ENCODE measurements at places on chromosomes 16 and 17.

- no peak for ATAC-seq
Observed at GRCh38 chr16:27114006-27114405, 47.3 kb downstream of the C16orf82 start.

DNA sequence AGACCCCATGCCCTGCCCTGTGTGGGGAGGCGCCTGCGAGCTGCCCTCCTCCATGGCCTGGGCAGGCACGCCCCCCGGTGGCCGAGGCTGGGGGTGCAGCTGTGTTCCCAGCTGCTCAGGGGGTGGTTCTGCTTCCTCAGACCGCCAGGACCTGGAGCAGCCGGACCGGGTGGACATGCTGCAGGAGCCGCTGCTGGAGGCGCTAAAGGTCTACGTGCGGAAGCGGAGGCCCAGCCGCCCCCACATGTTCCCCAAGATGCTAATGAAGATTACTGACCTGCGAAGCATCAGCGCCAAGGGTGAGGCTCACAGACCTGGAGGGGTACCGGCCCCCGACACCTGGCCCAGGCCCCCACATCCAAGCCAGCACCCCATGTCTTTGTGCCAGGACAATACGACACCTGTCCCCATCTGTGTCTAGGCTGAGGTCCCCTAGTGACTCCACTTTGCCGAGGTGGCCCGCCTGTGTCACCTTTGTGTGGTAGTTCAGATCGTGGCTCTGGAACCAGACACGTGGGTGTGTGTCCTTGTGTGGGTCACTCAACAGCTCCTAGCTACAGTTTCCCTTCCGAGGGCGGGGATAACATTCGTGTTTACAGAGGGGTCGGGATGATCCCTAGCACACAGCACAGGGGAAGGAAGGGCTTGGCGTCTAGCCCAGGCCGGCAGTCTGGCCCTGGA lies 9.3 kb downstream of the GJD3 start:
- peak; percentile 73 for ATAC-seq

GRCh38 chr17:28247671-28248555 lies 71.1 kb upstream of the TMEM97 start:
- ATAC-seq: no peak

GRCh38 chr16:20866801-20867200 lies 33.4 kb downstream of the DCUN1D3 start:
- no peak for ATAC-seq

DNA sequence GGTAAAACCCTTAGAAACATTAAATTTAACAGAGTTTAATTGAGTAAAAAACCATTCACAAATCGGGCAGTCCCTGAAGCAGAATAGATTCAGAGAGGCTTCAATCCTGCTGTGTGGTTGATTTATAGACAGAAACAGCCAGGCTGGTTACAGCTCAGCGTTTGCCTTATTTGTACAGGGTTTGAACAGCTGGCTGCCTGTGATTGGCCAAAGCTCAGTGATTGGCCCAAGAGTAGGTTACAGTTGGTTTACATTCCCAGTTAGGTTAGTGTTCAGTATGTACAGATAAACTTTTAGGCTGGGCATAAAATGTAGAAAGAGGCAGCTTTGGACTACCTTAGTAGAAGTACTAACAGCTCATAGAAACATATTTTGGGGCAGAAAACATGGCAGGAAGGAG lies 210.4 kb upstream of the ELAC2 start:
- no peak for ATAC-seq

- ATAC-seq: no peak
Observed at GRCh38 chr16:84103678-84104077, 13.1 kb downstream of the MBTPS1 start.

DNA sequence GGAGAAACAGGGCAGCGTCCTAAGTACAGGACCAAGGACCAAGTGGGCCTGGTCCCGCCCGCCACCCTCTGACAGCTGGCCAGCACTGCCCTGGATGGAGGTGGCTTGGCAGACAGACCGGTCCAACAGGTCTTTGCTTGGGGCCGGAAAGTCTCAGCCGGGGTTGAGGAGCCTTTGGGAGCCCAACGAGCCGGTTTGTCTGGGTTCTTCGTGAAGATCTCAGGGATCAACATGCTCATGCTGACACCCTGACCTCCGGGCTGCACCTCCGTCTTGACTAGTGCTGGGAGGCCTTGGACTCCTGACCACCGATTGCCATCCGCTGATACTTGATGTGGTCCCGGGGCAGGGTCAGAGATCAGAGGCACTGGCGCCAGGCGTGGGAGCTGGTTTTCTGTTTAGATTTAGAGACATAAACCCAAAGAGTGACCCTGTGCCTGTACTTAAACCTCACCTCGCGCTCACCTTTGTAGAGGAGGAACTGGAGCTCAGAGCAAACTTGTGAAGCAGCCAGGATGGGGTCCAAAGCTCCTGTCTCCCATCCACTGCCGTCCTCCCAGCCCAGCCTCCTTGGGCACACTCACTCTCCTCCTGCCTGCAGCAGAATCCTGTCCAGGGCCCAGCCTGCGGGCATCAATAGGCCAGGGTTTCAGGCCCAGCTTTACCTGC lies 92.1 kb upstream of the GSE1 start:
- ATAC-seq: no peak

DNA sequence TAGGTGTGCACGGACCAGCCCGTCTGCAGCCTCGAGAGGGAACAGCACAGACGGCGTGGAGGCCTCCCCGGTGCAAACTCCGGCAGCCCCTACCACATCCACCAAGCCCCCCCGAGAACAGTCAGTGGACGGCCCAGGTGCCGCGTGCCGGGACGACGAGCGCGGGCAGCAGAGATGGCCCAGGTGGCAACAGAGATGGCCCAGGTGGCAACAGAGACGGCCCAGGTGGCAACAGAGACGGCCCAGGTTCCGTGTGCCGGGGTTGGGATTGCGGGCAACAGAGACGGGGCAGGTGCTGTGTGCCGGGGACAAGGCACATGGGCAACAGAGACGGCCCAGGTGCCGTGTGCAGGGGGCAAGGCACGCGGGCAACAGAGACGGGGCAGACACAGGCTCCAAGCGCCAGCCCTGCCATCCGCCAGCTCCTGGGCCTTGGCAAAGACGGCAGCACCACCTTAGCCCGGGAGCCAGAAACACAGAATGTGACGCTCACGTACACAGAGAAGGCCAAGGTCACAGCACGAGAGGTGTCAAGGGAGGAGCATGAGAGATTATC lies 31.1 kb downstream of the RPH3AL start:
- no peak for ATAC-seq

GRCh38 chr17:21165922-21166594 lies 39.3 kb downstream of the DHRS7B start:
- no peak for ATAC-seq

DNA sequence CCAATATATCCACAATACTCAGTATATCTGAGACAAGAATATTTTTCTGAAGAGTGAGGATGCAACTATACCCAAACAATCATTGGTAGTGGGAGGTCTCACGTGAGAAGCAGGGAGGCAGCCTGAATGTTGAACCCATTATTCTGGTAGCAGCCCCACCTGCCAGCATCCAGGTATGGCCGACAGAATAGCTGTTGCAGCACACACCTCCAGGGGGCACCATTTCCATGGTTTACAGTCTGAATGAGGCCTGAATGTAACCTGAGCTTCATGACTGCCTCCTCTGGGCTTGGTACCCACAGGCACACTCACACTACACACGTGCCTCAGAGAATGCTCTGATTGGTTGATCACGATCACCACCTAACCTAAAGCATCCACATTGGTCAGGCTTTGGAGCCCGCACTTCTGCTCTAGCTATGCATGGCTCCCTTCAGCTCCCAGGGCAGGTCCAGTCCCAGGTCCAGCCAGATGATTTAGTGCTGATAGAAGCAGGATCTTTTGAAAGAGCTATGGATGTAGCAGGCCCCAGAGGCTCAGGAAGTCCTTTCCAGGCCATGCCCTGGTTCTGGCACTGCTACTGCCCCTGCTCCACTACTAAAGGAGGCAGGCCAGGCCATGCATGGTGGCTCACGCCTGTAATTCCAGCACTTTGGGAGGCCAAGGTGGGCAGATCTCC lies 11.0 kb upstream of the CBFB start:
- ATAC-seq: peak; percentile 96

- no peak for ATAC-seq
Observed at GRCh38 chr17:75697651-75698291, 23.5 kb upstream of the ITGB4 start.

DNA sequence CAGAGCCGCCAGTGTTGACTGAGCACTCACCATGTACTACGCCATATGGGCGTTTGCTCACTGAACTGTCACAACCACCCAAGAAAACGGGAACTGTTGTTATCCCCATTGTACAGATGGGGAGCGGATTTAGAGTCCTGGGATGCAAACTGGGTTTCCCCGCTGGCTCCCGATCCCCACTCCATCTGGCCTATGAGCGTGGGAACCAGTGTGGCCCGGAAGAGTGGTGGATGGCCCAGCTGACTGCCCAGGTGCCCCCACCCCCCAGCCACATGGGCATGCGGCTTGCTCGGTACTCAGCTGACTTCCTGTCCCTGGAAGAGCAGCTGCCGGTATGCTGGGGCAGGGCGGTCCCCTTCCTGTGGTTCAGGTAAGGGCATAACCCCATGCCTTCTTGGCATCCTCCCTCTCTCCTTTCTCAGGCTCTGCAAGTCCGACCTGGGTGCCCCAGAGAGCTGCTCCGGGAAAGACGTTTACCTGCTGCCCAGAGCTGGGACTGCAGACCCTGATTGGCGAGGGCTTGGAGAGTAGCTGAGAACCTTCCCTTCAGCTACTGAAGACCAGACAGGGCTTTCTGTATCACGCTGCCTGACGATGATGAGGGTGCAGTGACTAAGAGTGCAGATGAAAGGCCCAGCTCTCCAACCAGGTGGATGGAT lies 16.2 kb downstream of the SOCS3 start:
- ATAC-seq: peak; percentile 74

DNA sequence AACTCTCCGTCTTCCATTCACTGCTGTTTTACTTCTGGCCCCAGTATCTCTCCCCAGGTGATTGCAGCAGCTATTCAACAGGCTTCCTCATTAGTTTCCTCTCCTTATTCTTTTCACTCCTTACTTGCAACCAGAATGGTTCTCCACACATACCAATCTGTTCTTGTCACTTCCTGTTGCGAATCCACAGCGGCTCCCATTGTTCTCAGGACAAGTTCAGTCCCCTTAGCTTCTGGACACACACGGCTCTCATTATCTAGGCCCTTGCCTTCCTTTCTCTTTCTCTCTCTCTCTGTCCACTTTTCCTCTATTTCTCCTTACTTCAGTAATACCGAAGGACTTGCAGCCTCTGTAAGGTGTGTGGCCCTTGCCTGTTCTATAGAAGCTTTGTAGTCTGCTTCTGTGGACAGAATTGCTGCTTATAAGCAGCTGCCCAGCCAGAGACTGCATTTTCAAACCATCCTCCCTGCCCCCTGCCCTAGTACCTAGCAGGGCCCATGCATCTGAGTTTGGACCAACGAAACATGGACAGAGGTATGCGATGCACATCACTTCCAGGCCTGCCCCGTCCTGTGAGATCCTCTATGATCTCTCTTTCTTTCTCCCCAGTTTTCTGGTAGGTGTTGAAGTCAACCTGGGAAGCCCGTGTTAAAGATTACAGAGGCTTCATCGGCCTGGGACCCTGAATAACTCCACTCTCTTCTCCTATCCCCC lies 45.7 kb downstream of the VAT1L start:
- ATAC-seq: no peak

GRCh38 chr16:28179354-28179753 lies 32.4 kb downstream of the XPO6 start:
- peak; percentile 39 for ATAC-seq

DNA sequence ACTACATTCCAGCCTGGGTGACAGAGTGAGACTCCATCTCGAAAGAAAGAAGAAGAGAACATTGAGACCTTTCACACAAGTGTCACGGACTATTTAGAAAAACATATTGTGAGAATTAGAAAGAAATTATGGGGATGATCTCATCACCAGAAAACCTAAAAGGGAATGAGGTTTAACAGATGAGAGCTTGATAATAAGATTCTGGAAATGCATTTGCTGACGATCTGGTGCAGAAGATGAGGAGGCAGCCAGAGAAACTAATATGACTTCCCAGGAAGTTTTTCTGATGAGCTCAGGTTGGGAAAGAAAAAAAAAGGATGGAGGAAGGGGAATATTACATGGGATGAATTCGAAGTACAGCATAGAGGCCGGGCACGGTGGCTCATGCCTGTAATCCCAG lies 10.8 kb upstream of the APOH start:
- no peak for ATAC-seq

DNA sequence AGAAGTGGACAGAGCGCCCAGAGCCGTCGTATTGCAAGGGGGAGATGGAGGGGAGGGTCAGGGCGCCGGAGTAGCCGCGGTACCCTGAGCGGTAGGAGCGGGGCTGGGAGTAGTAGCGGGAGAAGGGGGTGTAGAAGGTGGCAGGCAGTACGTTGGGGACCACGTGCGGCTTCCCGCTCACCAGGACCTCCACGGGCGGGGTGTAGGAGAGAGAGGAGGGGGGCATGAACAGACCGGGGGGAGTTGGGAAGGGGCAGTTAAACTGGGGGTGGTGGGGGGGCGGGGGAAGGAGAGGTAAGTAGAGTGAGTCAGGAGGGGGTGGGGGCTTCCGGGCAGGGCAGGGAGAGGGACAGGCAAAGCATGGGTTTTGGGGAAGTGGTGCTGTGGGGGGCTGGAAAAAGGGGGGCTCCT lies 16.8 kb downstream of the ST6GALNAC2 start:
- ATAC-seq: no peak

GRCh38 chr16:4859900-4860255 lies 12.6 kb downstream of the UBN1 start:
- ATAC-seq: no peak

GRCh38 chr16:88686062-88686438 lies 257 bp downstream of the SNAI3 start:
- ATAC-seq: peak; percentile 18

- peak; percentile 1 for ATAC-seq
Observed at GRCh38 chr17:18362698-18363100, 651 bp downstream of the SHMT1 start.

GRCh38 chr17:83050651-83051395 lies 28.6 kb upstream of the METRNL start:
- no peak for ATAC-seq

DNA sequence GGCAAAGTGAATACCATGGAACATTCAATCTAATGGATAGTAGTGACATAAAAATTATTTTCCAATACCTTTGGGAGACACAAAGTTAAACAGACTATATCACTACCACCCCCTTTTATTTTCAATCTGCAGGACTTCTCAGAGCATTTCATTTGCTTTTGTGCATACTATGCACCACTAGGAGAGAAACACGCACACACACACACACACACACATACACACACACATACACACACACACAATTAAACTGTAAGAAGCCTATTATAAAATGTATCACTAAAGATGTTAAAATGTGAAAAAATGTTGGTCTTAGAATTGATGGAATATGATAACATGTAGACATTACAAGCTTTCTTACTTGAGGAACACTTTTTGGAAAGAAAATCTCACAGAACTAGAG lies 331.4 kb downstream of the CA10 start:
- no peak for ATAC-seq

- ATAC-seq: peak; percentile 83
Observed at GRCh38 chr17:78272181-78272913, 40.9 kb downstream of the TMEM235 start.

GRCh38 chr16:4093495-4094126 lies 22.6 kb downstream of the ADCY9 start:
- no peak for ATAC-seq

GRCh38 chr17:14297161-14297851 lies 3.6 kb upstream of the HS3ST3B1 start:
- no peak for ATAC-seq
